ENCODE measurements at places on chromosomes 12 and 14.

GRCh38 chr12:30437616-30438015 is 258.1 kb downstream of the IPO8 start:
- DNase-seq = no peak

DNA sequence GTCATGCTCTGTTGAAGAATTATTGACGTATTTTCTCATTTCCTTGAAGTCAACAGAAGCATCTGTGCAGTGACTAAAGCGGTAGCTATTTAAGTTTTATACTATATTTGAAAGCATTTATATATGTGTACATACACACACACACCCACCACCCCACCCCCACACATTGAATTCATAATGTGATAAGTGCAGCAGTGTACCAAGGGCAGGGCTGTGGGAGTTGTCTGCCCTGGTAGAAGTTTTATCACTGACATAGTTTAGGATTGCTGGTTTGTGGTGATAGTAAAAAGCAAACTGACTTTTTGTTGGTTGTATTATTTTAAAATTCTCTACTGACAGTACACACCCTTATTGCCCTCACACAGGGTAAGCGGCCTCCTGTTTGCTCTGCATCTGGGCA is 39.1 kb downstream of the GAS2L3 start:
- DNase-seq = no peak

DNA sequence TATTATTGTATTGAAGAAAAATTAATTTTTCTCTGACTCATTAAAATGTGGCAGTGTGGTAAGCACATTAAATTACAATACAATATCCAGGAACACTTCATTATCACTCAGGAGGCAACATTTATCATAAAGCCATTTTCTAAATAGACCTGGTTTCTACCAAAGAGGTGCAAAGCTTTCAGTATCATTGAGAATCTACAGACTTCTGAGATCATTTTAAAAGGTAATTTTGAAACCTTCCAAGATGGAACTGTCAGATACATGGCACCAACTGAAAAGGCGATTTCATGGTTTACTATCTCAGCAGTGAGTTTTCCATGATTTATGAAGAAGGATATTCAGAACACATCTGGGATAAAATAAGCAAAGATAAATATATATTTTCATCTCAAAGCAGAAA is 85.8 kb downstream of the KITLG start:
- no peak for DNase-seq

DNA sequence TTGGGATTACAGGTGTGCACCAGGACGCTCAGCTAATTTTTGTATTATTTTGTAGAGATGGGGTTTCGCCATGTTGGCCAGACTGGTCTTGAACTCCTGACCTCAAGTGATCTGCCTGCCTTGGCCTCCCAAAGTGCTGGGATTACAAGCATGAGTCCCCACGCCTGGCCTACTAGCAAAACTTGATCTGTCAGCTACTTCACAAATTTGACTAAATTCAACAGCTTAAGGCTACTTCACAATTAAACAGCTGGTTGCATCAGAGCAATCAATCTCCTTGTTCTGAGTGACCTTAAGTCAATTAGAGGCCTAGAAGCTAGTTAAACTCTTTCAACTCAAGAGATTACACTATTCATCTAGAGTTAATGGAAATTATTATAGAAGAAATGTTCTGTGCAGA is 12.2 kb downstream of the COQ10A start:
- no peak for DNase-seq

DNA sequence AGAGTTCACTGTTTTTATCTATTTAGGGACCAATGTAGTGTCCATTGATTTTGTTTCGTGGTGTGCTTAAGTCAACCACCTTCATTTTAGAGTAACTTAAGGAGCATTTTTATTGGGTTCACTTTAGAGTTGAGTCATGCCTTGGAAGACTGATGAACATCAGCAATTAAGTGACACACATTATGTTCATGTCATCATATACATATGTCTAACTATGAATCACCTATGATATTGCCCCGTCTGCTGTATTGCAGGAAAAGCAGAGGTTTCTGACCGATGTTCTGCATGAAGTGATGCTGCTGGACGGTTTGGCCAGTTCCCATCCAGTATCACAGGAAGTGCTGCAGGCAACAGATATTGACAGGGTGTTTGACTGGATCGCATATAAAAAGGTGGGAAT is 227.1 kb downstream of the TRHDE start:
- DNase-seq = no peak

- no peak for DNase-seq
Measured at GRCh38 chr14:96999654-97000155, 202.5 kb downstream of the VRK1 start.

Measured in stimulated activated CD4-positive, alpha-beta T cell treated with anti-CD3 and anti-CD28 coated beads, Interleukin-1b, Interleukin-23, amount 100 ng/mL, for 48 hours (primary cell).